Stimulated activated naive B cell treated with anti-CD40 and anti-IgM and Interleukin-4, amounts not matched to agents 10 μg/mL and 1 μg/mL and 100 μg/mL, for 72 hours (primary cell): ENCODE measurements at places on chromosomes 1 and 21.
A peak's percentile ranks its signal among the peaks of the same experiment; 100 is the strongest.

GRCh38 chr1:198775606-198776005, 136.8 kb downstream of the PTPRC start:
- DNase-seq: no peak

DNA sequence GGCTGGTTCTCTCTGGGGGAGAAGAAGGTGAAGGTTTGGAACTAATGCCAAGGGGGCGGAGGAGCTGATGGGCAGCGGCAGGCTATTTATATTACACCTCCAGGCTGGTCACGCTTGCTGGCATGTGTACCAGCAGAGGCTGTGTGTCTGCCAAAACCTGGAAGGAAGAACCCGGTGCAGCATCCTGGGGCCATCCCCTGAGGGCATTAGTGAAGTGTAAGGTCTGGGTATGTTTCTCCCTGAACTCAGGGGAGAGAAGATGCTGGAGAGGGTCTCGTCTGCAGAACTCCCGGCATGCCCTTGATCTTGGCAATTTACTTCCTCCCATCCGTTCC, 5.3 kb downstream of the DISP3 start:
- no peak for DNase-seq

DNA sequence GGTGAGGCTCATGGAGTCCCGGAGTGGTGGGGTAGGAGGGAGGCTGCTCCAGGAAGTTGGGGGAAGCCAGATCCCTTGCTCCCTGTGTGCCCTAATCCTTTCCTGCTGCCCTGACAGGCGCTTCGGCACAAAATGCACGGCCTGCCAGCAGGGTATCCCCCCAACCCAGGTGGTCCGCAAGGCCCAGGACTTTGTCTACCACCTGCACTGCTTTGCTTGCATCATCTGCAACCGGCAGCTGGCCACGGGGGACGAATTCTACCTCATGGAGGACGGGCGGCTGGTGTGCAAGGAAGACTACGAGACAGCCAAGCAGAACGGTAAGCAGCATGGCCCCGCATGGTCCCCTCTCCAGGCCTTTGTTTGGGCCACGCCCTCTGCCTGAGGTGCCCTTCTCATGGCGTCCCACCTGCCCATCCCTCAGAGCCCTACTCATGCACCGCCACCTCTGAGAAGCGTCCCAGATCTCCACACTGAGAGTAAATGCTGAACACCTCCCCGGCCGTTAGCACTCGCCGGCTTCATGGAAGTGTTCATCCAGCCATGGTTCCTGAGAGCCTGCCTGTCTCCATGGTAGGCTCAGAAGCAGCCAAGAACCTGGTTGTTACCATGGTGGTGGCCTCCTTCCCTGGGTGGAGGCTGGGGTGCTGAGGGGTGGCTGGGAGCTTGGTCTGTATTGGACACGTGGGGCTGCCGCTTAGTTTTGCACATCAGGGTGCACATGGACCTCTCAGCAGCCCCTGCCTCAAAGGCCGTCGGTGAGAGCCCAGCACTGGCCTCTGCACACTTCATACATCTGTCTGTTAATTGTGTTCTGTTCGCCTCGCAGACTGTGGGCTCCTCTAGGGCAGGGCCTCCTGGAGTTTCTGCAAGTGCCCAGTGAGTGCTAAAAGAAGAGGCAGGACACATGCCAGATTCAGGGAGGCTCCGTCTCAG, 36.5 kb downstream of the LHX4 start:
- no peak for DNase-seq

DNA sequence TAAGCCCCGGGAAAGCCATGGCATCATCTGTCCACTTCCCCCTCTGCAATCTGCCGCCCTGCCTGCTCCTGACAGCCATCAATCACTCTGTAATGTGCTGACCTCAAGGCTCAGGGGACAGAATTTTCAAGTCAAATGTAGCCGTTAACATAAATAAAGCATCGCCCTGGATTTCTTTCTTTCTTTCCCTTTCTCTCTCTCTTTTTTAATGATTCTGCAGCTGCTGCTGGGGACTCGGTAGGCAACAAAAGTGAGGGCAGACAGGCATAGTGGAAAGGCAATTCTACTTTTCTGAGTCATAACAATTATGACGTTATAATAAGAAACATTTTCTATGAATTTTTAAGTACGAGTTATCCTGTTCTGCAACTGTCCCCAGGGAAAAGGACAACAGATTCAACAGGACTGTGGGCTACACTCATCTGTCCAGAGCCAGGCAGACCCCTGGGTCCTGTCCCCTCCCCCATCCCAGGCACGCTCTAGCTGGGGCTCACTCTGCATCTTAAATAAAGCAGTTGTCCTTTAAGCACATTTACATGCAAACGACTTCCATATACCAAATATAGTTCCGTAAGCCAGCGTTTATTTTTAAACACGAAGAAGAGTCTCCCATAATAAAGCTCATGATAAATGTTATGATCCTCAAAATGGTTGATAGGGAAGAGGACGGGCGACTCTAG, 78.7 kb downstream of the SSBP3 start:
- no peak for DNase-seq

DNA sequence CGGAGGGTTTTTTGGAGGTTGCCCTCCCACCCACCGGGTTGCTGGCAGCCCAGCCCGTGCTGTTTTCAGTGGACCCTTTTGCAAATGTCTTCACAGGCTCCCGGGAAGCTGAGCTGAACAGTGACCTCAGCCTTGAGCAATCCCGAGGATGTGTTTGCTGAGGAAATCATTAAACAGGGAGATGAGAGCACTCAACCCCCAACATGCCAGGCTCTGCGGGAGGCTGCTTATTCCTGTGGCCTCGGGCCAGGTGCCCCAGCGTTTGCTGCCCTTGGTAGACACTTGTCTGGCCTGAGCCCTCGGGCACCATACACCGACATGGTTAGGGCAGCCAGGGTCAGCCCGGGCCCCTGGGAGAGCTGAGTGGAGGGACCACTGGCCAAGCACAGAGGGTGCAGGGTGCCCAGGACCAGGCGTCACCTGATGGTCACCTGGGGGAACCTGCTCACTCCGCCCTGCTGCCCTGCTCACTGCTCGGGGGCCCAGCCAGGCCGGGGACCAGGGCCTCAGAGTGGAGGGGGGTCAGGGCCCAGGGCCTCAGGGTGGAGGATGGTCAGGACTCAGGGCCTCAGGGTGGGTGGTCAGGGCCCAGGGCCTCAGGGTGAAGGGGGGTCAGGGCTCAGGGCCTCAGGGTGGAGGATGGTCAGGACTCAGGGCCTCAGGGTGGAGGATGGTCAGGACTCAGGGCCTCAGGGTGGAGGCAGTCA, 42.5 kb upstream of the POFUT2 start:
- no peak for DNase-seq

DNA sequence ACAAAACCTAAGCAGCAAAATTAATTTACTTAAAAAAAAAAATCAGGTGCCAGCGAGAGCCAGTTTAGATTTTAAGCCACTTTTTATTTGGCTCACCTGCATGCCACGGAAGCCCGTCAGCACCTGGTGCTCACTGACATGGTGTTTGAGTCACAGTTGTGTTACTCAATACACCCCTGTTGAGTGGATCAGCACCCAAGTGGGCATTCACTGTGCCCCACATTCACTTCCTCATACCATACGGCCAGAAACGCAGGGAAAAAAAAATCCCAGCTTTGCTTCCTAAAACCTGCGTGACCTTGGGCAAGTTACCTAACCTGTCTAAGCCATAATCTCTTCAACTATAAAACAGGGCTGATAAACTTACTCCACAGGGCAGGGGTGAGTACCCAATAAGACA, 42.8 kb upstream of the SIM2 start:
- no peak for DNase-seq

GRCh38 chr1:155698382-155699038, 9.6 kb downstream of the DAP3 start:
- DNase-seq: no peak

DNA sequence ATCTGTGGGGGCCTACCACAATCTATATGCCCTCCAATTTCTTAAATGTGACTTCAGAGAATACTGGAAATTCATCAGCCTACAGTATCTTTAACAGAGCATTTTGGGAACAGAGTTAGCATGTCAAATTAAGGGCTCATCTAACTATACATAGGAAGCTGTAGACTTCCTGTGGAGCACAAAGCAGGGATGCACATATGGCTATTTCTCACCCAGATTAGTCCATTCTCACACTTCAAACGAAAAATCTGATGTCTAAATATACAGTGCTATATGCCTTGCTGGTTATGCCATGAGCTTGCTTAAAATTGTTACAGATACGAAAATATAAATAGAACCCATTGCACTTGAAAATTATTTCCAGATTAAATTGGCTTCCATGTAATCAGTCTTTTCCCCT, 1922.8 kb downstream of the MRPL39 start:
- DNase-seq: no peak

GRCh38 chr21:42022091-42022430, 11.9 kb upstream of the ZBTB21 start:
- no peak for DNase-seq

DNA sequence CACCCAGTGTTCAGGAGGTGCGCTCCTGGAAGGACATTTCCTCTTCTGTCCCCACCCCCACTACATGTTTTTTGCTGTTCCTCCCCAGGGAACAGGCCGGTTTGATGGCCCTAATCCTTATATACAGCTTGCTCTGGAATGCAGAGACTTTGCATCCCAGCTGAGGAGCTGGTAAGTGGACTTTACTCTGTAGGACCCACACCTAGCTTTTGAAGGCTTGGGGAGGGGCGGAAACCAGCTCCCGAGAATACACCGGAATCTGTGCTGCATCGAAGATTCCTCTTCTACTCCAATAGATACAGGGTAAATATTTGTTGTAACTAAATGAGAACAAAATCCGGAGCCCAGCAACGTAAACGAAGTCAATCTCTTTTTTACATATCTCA, 1.2 kb upstream of the CGN start:
- no peak for DNase-seq

- no peak for DNase-seq
Measured at GRCh38 chr21:43332861-43333297, 94.1 kb downstream of the SIK1 start.

DNA sequence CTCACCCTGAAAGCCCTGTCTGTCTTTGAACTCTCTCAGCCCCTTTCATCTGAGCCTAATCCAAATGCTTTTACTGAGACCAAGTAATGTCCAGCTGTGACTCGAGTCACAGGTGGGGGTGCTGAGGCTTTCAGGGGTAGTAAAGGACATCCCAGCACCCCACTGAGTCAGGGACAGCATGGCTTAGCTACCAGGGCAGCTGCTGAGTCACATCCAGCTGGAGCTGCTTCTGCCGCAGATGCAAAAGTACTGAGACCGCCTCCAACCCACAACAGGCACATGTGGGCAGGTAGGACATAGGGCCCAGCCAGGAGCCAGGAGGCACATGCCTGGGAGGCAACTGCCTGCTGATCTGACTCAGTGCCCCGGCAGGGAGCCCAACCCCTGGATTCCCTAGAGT, 6.7 kb upstream of the VSIG8 start:
- DNase-seq: no peak

DNA sequence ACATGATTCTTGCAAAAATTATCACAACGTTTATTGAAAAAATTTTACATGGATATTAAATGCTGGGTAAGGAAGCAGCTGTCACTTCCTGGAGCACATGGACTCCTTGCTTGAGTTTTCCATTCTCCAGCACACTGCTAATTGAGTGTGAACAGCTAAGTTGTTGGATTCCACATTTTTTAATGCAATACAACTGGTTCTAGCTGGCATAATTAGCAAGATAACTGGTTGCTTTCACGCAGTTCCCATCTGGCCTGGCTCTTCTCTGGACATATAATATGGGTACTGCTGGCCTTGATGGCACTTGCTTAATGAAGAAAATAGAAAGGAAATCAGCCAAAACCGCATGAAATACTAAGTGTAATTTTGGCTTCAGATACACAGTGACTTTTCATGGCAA, 26.6 kb downstream of the RGS21 start:
- no peak for DNase-seq

- no peak for DNase-seq
Measured at GRCh38 chr1:114729782-114730181, 13.2 kb upstream of the NRAS start.

DNA sequence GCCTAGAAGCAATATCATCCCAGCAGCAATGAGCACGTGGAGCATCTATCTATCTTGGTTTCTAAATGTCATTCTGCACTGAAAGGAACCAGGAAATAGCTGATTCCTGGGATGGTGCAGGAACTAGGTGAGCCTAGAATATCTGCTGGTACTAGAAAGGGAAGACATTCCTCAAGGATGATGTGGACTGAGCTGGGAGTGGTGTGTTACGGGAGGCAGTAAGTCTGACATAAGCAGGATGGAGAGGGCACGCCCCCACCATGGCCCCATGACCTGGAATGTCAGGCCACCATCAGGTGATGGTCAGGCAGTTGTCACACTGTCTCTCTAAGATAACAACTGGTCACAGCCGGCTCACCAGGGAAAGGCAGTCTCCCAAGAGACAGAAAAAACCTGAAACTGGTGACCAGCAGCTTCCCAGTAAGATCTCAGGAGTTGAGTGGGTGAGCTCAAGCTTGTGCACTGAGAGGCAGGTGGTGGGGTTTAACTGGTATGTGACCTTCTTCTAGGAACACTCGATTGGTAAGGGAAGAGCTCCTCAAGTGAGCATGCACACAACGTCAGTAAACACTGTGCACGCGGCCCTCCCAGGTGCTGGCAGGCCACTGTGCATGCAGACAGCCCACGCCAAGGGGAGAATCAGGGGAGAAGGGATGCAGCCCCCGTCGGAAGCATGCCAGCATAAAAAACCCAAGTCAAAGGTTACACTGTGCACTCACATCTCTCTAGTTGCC, 148.7 kb downstream of the ADSS2 start:
- no peak for DNase-seq

- DNase-seq: no peak
Measured at GRCh38 chr1:206703661-206704060, 19.0 kb downstream of the MAPKAPK2 start.

DNA sequence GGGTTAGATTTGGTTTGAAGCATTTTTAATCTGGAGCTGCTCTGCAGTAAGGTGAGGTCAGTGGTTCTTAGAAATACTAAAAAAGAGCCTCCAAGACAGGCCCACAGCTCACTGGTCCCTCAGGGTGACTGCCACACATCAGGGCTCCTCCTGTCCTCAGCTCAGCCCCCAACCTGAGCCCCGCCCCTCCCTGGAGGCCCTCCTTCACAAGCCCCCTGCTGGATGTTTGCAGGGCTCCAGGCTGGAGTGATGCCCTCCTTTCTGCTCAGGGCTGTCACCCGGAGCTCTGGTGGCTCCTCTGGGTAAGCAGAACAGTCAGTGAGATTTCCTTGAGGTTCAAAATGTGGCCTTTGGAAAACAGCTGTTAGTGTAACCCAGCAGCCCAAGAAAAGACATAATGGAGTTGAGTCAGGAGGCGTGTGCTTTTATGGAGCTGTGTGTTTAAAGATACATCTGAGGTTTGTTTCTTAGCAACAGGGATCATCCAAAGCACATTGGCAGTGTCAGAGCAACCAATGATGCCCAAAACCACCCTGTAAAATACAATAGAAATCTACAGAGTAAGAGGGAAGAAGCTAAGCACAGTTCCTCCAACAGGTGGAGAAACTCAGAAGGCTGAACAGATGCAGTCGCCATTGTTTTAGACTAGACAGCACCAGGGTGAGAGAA, 21.4 kb downstream of the STUM start:
- DNase-seq: peak; percentile 13
